ENCODE measurements at places on chromosomes 12 and 14.

DNA sequence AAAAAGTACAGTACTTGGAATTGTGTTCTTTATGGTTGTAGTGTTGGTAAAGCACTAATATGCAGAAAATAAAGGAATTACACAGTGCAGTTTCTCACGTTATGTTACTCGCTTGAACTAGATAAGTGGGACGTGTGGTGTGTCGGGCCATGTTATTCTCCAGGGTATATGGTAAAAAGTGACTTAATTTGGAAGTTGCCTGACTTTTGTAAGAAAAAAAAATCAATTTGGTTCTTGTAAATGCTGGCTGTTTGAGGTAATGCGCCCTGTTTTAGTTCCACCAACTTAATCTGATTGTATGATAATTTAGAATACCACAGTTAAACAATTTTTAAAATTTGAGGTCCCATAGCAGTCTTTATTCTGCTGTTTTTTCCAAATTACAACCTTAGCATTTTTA lies 4.1 kb downstream of the ARF6 start:
- no peak for DNase-seq

GRCh38 chr14:102854091-102854703 lies 68.3 kb upstream of the AMN start:
- DNase-seq = no peak

GRCh38 chr12:54795644-54796043 lies 58.7 kb upstream of the MUCL1 start:
- no peak for DNase-seq

DNA sequence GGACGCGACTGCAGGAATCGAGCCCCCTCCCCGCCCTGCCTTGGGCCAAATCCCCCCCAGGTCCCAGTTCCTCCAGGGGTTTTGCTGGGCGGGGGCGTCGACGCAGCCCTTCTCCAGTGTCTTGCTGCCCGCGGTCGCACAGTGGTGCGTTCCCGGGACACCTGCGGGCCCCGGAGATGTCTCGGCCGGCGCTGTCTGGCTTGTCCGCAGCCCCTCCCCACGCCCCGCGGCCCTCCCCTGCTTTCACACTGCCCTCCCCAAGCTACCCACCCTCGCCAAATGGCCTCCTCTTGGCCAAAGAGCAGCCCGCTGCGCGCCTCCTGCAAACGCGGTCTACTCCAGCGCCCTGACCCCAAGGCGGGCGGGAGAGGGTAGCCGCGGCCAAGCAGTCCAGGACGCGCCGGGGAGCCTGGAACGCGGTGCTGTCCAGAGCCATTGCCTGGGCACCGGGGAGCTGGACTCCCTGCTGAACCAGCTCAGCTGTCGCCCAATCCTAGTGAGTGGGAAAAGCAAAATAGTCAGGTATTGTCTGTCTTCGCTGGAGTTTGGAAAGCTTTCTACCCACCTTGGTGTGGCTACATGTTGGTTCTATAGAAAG lies 122.0 kb downstream of the AACS start:
- DNase-seq = no peak

- DNase-seq = no peak
These were observed 1111.5 kb downstream of the TRHDE start for GRCh38 chr12:73383584-73384222.

- DNase-seq = peak; percentile 1
These were observed 58.9 kb upstream of the FRMD6 start for GRCh38 chr14:51592836-51593235.

DNA sequence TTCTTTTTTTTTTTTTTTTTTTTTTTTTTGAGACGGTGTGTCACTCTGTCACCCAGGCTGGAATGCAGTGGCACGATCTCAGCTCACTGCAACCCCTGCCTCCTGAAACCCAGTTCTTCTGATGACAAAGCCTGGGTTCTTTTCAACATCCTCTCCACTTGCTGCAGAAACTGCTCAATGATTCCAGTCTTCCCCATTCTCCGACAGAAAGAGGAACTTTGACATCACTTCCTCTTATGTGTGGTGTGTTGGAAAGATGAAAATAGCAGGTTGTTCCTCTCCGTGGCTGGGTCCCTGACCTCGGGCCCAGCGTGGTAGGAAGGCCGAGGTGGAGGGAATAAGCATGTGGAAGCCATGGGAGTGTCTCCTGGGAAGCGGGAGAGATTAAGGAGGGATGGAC lies 198.4 kb downstream of the PHETA1 start:
- no peak for DNase-seq

DNA sequence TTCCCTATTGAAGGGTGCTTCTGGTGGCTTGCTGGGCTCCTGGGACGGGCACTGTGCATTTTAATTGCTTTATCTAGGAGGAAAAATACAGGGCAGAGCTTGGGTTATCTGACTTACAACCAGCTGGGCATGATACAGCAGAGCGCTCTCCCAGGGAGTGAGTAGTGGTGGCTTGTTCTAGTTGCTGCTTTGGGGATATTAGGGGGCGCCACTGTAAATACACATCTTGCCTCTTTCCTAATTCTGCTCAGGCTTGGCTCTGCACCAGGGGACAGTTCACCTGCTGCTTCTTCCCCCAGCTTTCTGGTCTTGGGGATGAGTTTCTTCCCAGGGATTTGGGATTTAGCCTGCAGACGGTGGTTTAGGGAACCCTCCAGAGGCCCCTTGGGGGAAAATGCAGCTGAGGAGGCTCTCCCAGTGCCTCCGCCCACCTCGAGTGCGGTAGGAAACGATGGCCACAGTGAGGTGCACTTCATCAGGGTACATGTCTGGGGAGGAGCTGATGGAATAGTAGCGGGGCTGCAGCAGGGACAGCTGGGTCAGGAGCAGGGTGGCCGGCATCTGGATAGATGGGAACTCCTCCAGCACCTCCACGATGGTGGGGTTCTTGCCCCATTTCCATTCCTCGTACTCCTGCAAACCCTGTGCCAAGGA lies 36.9 kb upstream of the FBXO21 start:
- DNase-seq = no peak

DNA sequence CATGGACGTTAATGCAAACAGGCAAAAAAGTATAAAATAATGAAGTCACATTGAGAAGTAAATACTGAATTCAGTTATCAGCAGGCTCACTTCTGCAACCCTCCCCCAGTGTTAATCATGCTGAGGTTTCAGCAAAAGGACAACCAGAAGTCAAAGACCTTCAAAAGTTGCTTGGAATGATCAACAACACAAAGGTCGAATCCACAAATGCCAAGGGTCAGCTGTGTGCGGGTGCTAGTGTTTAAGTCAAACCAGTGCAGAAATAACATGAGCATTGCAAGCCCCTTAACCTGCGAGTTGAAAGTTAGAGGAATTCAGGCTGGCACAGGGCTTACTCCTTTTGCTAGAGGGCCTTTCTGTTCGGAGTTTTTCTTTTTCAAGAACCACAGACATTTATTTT lies 436.7 kb upstream of the SEL1L start:
- no peak for DNase-seq
